ENCODE measurements at places on chromosomes 5 and 9. TPM values are rescaled to one million over a fixed set of nuclear protein-coding genes. Genes with fewer than 3 reads are reported as not detected.

DNA sequence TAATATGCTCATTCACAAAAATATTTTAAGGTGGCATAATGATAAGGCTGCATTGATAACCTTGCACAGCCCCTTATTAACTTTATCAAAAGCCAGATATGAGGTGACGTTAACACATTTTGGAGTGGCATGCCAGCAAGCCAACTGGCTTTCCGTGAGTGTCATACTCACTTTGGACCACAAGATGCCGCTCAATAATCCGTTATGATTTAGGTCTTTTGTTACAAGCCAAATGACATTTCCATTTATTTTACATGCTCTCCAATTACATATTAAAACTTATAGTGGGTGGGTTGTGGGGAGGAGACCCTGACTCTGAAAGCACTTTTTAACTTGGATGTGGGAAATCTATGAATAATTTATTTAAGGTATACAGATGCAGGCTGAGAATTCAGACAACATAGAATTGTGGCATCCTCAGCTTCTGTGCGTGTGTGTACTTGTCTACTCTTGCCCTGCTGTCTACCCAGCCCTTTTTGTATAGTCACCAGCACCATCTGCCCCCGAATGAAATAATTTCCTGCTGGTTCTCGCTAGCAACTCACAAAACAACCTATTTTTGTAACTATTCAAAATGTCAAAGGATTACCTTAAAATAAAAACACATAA, 305.1 kb downstream of the PSAT1 start:
- H3K36me3 ChIP-seq: no peaks in the 10 kb centered on the region
- H3K4me3 ChIP-seq: no peak overlapping the region
- H3K27ac ChIP-seq: no peak overlapping the region
- no peak for DNase-seq

GRCh38 chr5:32790411-32790951, 79.4 kb downstream of the NPR3 start:
- H3K27ac ChIP-seq: peak overlapping the region; percentile 17
- no peaks in the 10 kb centered on the region for H3K36me3 ChIP-seq
- no peak for DNase-seq
- H3K4me3 ChIP-seq: no peak overlapping the region

DNA sequence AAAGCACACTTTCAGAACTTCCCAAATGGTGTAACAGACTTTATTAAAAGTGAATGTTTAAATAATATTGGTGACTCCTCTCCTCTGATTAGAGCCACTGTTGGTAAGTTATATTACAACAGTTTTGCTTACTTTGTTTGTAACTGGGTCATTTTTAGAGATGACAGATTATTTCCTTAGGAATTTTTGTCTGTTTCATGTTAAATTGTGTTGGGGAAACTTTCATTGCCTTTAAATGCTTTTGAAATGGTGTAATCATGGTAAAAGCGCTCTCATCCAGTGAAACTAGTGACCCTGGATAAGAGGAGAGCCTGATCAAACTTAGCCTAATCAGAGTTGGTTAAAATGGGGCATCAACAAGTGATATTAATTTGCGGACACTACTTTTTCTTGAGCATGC, 39.4 kb downstream of the TNPO1 start:
- no peak overlapping the region for H3K4me3 ChIP-seq
- H3K27ac ChIP-seq: no peak overlapping the region
- no peaks in the 10 kb centered on the region for H3K27me3 ChIP-seq
- peaks cover 2% of the 10 kb centered on the region for H3K36me3 ChIP-seq

DNA sequence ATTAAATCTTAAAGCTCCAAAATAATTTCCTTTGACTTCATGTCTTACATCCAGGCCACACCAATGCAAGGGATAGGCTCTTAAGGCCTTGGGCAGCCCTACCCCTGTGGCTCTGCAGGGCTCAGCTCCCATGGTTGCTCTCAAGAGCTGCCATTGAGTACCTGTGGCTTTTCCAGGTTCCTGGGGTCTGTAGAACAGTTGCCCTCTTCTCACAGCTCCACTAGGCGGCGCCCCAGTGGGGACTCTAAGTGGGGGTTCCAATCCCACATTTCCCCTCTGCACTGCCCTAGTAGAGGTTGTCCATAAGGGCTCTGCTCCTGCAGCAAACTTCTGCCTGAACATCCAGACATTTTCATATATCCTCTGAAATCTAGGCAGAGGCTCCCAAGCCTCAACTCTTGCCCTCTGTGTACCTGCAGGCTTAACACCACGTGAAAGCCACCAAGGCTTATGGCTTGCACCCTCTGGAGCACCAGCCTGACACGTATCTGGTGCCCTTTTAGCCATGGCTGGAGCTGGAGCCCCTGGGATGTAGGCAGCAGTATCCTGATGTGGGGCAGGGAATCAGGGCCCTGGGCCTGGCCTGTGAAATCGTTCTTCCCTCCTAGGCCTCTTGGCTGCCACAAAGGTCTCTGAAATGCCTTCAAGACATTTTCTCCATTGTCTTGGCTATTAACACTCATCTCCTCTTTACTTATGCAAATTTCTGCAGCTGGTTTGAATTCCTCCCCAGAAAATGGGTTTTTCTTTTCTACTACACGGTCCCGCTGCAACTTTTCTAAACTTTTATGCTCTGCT, 185.1 kb downstream of the SMARCA2 start:
- no peak overlapping the region for H3K4me3 ChIP-seq
- no peaks in the 10 kb centered on the region for H3K4me1 ChIP-seq
- H3K27ac ChIP-seq: no peak overlapping the region
- no peak for DNase-seq

DNA sequence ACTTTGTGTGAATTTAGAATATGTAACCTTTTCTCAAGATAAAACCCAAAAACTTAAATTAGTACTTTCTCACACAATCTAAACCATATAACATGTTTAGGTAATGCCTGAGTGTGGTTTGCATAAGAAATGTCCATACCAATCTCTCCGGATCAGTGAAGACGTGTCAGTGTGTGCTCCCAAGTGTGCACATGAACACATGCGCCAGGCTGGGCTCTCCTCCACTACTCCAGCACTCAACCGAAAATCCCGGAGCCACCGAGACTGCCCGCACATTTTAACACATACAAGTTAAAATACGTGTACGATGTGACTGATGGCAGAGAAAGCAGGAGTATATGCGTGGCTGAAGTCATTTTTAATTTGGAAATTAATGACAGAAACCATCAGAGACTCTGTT, 658.4 kb downstream of the EFNA5 start:
- H3K27ac ChIP-seq: no peak overlapping the region
- no peak overlapping the region for H3K4me3 ChIP-seq

DNA sequence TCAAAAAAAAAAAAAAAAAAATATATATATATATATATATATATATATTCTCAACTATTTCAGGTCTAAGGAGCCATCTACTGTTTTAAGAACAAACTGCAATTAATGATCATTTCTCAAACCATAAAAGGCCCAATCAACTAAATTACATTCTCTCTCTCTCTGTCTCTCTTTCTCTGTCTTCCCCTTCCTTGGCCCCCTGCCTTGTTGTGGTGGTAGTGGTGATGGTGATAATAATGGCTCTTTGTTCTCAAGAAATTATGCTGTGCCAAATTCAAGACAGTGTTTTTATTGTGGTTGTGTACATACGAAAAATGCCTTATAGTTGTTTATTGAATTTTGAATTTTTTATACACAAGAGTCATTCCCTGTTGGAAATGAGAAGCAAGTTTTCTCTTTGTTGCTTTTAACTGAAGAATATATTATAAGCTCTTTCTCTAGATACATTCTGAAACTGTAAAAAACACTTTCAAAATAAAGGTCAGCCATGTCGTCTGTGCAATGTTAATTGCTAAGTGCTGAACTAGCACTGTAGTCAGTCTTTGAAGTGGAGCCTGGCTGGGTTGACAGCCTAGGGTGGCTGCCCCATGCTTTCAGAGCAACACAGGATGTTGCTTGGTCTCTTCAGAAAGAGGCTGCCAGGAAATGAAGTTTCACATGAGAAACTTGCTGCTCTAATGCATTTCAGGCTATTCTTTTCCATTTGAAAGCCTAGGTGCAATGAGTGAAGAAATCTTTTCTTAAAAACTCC, 96.0 kb downstream of the HINT1 start:
- no peaks in the 10 kb centered on the region for H3K27me3 ChIP-seq
- no peaks in the 10 kb centered on the region for H3K4me1 ChIP-seq
- H3K36me3 ChIP-seq: no peaks in the 10 kb centered on the region
- H3K27ac ChIP-seq: no peak overlapping the region
- DNase-seq: no peak

- H3K27ac ChIP-seq: no peak overlapping the region
- peak; percentile 90 for DNase-seq
- no peaks in the 10 kb centered on the region for H3K27me3 ChIP-seq
- no peaks in the 10 kb centered on the region for H3K4me1 ChIP-seq
These were observed 19.2 kb upstream of the CD180 start for GRCh38 chr5:67215519-67216471.

- no peak for DNase-seq
- H3K4me1 ChIP-seq: no peaks in the 10 kb centered on the region
- no peaks in the 10 kb centered on the region for H3K27me3 ChIP-seq
- no peak overlapping the region for H3K27ac ChIP-seq
- H3K4me3 ChIP-seq: no peak overlapping the region
These were observed 6.2 kb downstream of the UGT3A2 start for GRCh38 chr5:36060420-36060887.

GRCh38 chr9:124818431-124819281, 34.6 kb upstream of the WDR38 start:
- no peaks in the 10 kb centered on the region for H3K4me1 ChIP-seq
- H3K4me3 ChIP-seq: no peak overlapping the region
- H3K27me3 ChIP-seq: no peaks in the 10 kb centered on the region
- no peak overlapping the region for H3K27ac ChIP-seq
- no peak for DNase-seq

DNA sequence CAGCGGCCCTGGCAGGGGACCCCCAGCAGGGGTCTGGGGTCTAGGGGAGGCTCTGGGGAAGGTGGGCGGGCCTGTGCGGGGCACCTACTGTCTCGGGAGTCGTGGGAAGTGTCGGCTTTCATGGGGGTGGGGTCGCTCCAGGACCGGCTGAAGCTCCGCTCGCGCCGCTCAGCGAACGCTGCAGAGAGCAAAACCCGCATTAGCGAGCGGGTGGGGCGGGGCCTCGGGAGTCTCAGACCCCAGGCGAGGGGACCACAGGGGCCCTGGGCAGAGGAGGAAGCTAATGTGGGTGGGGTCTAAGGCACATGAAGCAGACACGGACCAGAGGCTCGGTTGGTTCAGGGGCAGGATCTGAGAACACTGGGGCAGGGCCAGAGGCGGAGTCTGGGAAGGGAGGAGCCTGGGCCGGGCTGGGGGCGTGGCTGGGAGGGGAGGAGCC, 5.5 kb downstream of the NSMF start:
- H3K36me3 ChIP-seq: peaks cover 1% of the 10 kb centered on the region
- no peak overlapping the region for H3K27ac ChIP-seq
- no peaks in the 10 kb centered on the region for H3K27me3 ChIP-seq
- no peak overlapping the region for H3K4me3 ChIP-seq
- peak; percentile 87 for DNase-seq

DNA sequence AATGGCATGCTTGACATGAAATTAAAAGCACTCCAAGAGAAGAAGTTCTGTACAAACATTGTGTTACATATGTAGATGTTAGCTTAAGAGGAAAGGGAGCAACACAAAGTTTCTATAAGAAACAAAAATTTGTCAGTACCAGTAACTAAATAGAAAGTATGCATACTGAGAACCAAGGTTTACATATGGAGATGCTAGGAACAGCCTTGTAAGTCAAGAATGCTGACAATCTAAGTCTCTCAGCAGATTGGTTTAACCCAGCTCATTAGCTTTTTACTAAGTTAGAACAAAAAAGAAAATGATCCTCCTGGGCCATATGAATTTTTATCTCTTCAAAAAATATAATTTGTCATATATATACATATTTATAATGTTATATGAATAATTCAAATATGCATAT, 2022.1 kb upstream of the ACO1 start:
- no peaks in the 10 kb centered on the region for H3K27me3 ChIP-seq
- no peak overlapping the region for H3K4me3 ChIP-seq

GRCh38 chr9:18255747-18256146, 218.2 kb upstream of the ADAMTSL1 start:
- no peaks in the 10 kb centered on the region for H3K36me3 ChIP-seq
- no peak overlapping the region for H3K27ac ChIP-seq
- peaks cover 4% of the 10 kb centered on the region for H3K4me1 ChIP-seq
- no peak overlapping the region for H3K4me3 ChIP-seq
- DNase-seq: no peak

DNA sequence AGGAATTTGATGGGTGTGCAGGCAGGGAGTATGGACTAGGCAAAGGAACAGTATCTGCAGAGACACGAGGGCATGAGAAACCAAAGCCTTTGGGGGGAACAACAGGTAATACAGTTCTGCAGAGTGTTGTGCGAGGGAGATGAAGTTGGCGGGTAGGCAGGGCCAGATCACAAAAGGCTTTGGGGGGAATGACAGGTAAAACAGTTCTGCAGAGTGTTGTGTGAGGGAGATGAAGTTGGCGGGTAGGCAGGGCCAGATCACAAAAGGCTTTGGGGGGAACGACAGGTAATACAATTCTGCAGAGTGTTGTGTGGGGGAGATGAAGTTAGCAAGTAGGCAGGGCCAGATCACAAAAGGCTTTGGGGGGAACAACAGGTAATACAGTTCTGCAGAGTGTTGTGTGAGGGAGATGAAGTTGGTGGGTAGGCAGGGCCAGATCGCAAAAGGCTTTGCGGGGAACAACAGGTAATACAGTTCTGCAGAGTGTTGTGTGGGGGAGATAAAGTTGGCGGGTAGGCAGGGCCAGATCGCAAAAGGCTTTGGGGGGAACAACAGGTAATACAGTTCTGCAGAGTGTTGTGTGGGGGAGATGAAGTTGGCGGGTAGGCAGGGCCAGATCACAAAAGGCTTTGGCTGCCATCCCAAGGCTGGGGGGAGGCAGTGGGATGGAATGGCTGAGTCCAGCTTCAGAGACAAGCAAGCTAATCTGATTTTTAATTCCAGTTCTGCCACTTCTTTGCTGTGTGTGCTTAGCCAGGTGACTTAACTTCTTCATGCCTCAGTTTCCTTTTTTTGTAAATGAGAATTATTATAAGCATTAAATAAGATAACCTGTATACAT, 33.0 kb downstream of the FRMPD1 start:
- no peak for DNase-seq
- H3K4me3 ChIP-seq: no peak overlapping the region
- no peaks in the 10 kb centered on the region for H3K4me1 ChIP-seq
- no peaks in the 10 kb centered on the region for H3K27me3 ChIP-seq
- H3K27ac ChIP-seq: no peak overlapping the region

GRCh38 chr5:140391732-140392131, 9.9 kb upstream of the ANKHD1 start:
- no peaks in the 10 kb centered on the region for H3K4me1 ChIP-seq
- H3K4me3 ChIP-seq: no peak overlapping the region
- DNase-seq: no peak
- H3K27ac ChIP-seq: no peak overlapping the region
- no peaks in the 10 kb centered on the region for H3K36me3 ChIP-seq
- no peaks in the 10 kb centered on the region for H3K27me3 ChIP-seq

Gene DOCK8
- 2.9 TPM for polyA plus RNA-seq

Gene FLT4
- 1.6 TPM for polyA plus RNA-seq

Gene INSL4
- polyA plus RNA-seq: not detected

Gene ERCC8
- polyA plus RNA-seq: 6.8 TPM

Gene PKD2L2
- polyA plus RNA-seq: not detected
